ENCODE measurements at places on chromosomes 6 and 20.

DNA sequence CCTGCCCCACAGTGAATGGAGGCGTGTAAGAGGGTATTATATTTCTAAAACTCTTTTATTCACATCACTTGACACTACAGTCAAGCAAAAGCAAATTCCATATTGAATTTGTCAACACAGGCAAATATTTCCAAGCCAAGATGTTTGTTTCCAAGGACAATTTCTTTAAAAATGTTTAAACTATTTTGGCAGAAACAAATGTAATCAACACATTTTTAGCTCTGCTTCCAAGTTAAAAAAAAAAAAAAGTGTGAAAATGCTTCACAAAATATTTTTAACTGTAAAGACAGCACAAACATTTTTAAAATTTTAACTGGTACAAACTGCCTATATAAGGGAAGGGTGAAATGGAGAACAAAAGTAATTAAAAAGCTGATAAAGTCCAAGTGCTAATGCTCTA, 44.9 kb upstream of the DST start:
- H3K4me3 ChIP-seq: no peak overlapping the region
- DNase-seq: no peak
- H3K27me3 ChIP-seq: no peaks in the 10 kb centered on the region
- H3K36me3 ChIP-seq: no peaks in the 10 kb centered on the region
- no peak overlapping the region for H3K27ac ChIP-seq

DNA sequence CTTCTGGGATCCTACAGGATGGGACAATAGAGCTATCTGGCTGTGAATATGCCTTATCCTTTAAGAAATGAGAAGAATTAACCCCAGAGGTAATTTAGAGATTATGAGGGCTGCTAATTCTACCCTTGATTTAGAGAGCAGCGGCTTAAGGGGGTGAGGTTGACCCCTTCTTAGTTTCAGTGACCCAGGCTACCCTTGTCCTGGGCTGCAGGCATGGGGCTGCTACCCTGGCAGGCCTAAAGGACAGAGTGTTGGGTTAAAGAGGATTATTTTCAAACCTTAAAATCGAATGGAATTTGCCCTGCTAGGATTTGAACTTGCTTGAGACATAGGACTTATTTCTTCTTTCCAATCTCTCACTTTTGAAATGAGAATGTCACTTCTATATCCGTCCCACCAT, 1343.4 kb downstream of the HACE1 start:
- H3K27ac ChIP-seq: no peak overlapping the region
- H3K4me1 ChIP-seq: no peaks in the 10 kb centered on the region
- DNase-seq: no peak
- no peak overlapping the region for H3K4me3 ChIP-seq
- H3K27me3 ChIP-seq: no peaks in the 10 kb centered on the region

DNA sequence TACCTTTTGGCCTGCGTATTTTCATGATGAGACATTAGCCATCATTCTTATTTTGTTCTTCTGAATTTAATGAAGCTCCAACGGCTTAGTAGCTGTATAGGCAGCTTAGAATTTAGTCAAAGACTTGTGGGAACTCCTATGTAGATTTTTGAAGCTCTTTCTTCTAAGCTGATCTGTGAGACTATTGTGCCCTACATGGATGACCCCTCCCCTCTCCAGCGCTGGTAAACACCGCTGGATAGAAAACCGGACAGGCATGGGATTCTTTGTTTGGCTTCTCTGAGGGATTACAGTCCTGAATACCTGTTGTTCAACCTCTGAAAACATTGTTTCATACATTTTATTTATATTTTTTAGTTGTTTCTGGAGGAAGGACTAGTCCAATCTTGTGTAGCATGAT, 1353.4 kb downstream of the GRIK2 start:
- no peaks in the 10 kb centered on the region for H3K4me1 ChIP-seq
- no peaks in the 10 kb centered on the region for H3K36me3 ChIP-seq
- H3K27ac ChIP-seq: no peak overlapping the region
- H3K4me3 ChIP-seq: no peak overlapping the region
- no peaks in the 10 kb centered on the region for H3K27me3 ChIP-seq
- no peak for DNase-seq

- H3K4me3 ChIP-seq: no peak overlapping the region
- no peak overlapping the region for H3K27ac ChIP-seq
- H3K27me3 ChIP-seq: peaks cover 65% of the 10 kb centered on the region
- peaks cover 18% of the 10 kb centered on the region for H3K4me1 ChIP-seq
- H3K36me3 ChIP-seq: no peaks in the 10 kb centered on the region
- DNase-seq: no peak
Measured at GRCh38 chr6:1377526-1377925, 11.8 kb upstream of the FOXF2 start.

DNA sequence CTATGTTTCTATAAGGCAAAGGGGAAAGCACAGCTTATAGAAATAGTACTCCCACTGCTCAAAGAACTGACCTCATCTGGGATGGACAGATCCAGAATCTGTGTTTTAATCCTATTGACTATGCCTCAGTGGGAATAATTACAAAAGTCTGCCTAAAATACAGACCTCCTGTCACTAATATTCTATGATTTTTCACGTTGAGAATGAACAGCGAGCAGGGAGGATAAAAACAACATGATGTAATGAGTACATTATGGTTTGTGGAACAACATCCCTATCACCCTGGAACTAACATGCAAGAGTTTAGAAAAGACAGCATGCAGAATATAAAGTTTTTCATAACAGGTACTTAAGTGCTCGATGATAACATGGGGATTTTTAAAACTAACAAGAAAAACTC, 53.9 kb downstream of the EPHA7 start:
- no peaks in the 10 kb centered on the region for H3K27me3 ChIP-seq
- no peak for DNase-seq
- H3K36me3 ChIP-seq: no peaks in the 10 kb centered on the region
- H3K4me3 ChIP-seq: no peak overlapping the region
- no peaks in the 10 kb centered on the region for H3K4me1 ChIP-seq

DNA sequence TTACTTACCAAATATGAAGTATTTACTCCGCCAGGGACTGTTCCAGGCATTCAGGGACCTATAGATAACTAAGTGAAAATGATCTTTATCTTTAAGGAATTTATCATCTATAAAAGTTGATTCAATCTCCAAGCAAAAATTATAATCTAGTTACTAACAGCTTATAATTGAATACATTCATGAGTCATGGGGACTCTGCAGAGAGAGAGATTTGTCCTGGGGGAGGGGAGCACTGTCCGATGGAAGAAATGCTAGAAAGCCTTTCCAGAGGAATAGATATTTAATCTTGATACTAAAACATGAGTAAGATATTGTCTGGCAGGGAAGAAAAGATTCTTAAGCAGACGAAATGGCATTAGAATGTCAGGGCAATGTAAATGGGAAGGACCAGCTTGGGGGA, 139.3 kb downstream of the CD164 start:
- no peaks in the 10 kb centered on the region for H3K27me3 ChIP-seq
- H3K4me3 ChIP-seq: no peak overlapping the region
- H3K4me1 ChIP-seq: no peaks in the 10 kb centered on the region
- no peak overlapping the region for H3K27ac ChIP-seq

GRCh38 chr20:23242556-23243180, 107.9 kb upstream of the NXT1 start:
- H3K27me3 ChIP-seq: no peaks in the 10 kb centered on the region
- H3K36me3 ChIP-seq: no peaks in the 10 kb centered on the region
- H3K4me3 ChIP-seq: no peak overlapping the region
- H3K4me1 ChIP-seq: no peaks in the 10 kb centered on the region
- no peak for DNase-seq
- H3K27ac ChIP-seq: no peak overlapping the region

DNA sequence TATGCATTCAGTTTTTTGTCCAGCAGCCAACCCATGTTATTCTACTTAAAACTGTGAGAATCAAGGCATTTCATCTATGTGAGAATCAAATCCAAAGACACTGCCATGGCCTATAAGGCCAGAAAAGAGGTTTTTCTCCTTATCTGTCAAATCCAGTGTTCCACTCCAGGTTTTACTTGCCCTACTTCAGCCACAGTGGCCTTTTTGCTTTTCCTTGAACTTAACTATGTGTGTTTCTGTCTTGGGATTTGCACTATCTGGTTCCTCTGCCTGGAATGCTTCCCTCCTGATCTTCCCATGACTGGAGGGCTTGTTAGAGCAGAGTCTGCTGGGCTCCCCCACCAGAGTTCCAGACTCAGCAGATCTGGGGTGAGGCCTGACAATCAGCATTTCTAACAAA, 113.1 kb upstream of the DOK5 start:
- H3K4me3 ChIP-seq: no peak overlapping the region
- DNase-seq: no peak
- H3K27me3 ChIP-seq: no peaks in the 10 kb centered on the region
- no peak overlapping the region for H3K27ac ChIP-seq

DNA sequence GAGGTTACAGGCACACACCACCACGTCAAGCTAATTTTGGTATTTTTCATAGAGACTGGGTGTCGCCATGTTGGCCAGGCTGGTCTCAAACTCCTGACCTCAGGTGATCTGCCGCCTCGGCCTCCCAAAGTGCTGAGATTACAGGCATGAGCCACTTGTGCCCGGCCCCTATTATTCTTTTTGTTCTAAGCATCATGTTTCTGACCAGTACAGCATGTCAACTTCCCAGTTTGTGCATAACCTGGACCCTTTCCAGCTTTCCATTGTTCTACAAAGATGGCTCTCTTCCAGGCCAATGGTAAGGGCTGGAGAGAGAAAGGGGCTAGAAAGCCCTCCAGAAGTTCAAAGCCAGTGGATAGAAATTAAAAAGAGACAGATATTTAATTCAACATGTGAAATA, 91.3 kb upstream of the TNFAIP3 start:
- no peak overlapping the region for H3K4me3 ChIP-seq
- peak; percentile 57 for DNase-seq
- H3K4me1 ChIP-seq: no peaks in the 10 kb centered on the region
- peak overlapping the region; percentile 17 for H3K27ac ChIP-seq
- no peaks in the 10 kb centered on the region for H3K27me3 ChIP-seq
- no peaks in the 10 kb centered on the region for H3K36me3 ChIP-seq

DNA sequence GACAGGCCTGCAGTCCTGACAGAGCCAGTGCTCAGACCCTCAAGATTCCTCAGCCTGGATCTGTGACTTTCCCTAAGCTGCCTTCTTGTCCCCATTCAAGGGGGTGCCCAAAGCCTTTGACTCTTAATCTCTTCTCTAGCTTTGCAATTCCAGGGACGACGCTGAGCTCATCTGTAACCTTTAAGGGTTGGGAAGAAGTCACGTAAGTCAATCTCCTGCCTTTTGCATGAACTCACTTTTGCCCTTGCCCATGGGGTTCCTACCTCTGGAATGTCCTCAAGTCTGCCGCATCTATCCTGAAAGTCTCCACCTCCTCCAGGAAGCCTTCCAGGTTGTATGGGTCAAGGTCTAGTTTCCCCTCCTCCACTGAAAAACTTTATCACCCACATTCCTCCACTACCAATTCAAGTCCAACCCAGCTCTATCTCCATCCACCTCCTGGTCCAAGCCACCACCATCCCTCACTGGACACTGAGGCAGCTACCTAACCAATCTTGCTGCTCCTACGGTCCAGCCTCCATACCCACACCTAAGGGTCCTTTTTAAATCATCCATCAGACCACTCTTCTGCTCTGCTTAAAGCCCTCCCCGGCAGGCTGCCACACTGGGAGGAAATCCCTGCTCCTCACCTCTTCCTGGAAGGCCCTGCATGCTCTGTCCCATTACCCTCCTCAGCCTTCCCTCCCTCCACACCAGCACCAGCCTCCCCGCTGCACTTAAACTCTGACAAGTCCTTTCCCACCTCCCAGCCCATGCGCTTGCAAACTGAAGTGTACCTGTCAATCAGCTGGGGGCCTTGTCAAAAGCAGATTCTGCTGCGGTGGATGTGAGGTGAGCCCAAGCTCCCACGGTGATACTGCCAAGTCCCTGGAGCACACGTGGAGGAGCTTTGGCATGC, 29.7 kb downstream of the PREX1 start:
- H3K36me3 ChIP-seq: no peaks in the 10 kb centered on the region
- no peaks in the 10 kb centered on the region for H3K4me1 ChIP-seq
- no peak for DNase-seq
- H3K4me3 ChIP-seq: no peak overlapping the region

DNA sequence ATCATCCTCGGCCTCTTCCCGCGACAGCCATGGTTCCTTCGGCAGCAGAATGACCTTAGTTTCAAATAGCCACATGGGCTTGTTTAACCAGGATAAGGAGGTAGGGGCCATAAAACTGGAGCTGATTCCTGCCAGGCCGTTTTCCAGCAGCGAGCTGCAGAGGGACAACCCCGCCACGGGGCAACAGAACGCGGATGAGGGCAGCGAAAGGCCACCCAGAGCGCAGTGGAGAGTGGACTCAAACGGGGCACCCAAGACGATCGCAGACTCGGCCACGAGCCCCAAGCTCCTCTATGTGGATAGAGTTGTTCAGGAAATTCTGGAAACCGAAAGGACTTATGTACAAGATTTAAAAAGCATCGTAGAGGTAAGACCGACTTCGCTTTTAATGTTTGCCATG, 131.8 kb upstream of the MTHFD1L start:
- no peaks in the 10 kb centered on the region for H3K4me1 ChIP-seq
- no peak overlapping the region for H3K27ac ChIP-seq
- H3K27me3 ChIP-seq: no peaks in the 10 kb centered on the region
- peaks cover 4% of the 10 kb centered on the region for H3K36me3 ChIP-seq
- no peak for DNase-seq

GRCh38 chr20:18380908-18381529, 85.8 kb downstream of the DZANK1 start:
- H3K4me3 ChIP-seq: no peak overlapping the region
- no peaks in the 10 kb centered on the region for H3K27me3 ChIP-seq
- H3K4me1 ChIP-seq: no peaks in the 10 kb centered on the region
- no peak overlapping the region for H3K27ac ChIP-seq
- no peak for DNase-seq
- peaks cover 2% of the 10 kb centered on the region for H3K36me3 ChIP-seq

- H3K4me1 ChIP-seq: peaks cover 9% of the 10 kb centered on the region
- H3K4me3 ChIP-seq: no peak overlapping the region
- H3K27ac ChIP-seq: no peak overlapping the region
- H3K27me3 ChIP-seq: no peaks in the 10 kb centered on the region
- no peak for DNase-seq
Measured at GRCh38 chr20:50401587-50402418, 108.4 kb upstream of the PTPN1 start.

All from lung (tissue), 17 donors.